ENCODE measurements at places on chromosomes 16 and 17.
A peak's percentile ranks its signal among the peaks of the same experiment; 100 is the strongest.

DNA sequence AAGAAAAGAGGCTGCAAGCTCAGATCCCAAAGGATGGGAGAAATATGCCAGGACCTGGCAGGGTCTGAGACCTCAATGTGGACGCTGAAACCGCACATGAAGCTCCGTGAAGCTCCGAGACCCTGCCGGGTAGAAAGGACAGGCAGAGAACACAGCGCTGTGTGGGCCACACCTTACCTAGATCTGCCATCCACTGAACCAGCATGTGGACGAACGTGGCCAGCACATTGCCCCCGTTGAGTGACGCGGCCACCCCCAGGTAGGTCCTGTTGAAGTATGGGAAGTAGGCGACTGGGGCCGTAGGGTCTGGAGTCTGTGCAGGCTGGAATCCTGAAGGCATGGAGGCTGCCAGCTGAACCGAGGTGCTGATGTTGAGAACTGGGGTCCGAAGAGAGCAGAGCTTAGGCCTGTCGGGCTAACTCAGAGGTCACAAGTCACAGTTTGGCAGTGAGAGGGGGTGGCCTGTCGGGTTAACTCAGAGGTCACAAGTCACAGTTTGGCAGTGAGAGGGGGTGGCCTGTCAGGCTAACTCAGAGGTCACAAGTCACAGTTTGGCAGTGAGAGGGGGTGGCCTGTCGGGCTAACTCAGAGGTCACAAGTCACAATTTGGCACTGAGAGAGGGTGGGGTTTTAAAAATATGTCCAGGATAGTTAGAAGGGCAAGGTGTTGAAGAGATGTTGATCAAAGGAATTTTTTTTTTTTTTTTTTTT is 6.1 kb upstream of the TRPV1 start:
- no peak for DNase-seq

DNA sequence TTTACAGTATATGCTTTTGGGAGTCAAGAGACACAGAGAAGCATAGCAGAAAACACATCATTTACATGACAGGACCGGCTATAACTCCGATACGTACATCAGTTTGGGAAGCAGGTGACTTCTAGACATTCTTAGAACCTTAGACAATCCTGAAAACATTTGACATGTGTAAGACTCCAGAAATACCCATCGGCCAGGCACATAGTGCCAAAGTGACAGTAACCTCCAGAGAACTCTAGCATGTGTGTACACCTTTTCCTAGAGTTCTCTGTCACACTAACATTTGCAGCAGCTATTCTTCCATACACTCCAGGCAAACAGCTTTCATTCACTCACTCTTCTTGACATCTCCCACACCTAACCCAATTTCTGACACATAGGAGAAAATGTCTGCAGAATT is 3.4 kb upstream of the TAOK1 start:
- no peak for DNase-seq

DNA sequence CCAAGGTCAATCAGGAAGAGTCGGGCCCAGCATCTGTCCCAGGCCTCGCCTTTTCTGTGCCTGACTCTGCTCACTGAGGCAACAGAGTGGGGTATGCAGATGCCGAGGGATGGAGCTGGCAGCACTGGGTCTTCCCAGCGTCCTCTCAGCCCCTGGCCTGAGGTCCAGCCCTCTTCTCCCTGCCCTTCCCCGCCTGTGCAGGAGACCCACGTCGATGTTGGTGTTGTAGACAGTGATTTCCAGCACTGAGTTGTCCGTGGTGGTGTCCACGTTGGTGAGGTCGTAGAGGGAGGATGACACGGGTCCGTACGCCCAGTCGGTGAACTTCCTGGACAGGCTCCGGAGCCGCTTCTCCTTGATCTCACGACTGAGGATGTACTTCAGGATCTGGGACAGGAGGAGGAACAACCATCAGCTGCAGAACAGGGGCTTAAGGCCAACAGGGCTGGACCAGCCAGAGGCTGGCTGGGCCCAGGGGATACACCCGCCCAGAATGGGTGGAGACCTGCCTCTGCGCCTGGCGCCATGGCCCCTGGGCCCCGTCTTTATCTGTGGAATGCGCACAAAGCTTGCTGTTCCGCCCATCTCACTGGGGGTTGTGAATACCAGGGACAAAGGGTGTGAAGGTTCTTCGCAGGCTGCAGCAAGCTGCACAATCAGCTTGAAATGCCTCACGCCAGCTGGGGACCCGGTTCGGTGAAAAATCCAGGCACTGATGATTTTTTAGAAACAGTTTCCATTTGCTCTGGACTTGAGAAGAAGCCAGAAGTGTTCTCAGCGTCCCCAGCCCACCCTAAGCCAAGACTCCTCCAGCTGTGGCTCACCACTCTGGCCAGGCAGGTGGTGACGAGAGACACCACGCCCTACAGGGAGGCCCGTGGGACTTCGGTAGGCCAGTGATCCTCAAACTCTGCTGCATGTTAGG is 27.5 kb downstream of the TRPV3 start:
- DNase-seq: no peak

DNA sequence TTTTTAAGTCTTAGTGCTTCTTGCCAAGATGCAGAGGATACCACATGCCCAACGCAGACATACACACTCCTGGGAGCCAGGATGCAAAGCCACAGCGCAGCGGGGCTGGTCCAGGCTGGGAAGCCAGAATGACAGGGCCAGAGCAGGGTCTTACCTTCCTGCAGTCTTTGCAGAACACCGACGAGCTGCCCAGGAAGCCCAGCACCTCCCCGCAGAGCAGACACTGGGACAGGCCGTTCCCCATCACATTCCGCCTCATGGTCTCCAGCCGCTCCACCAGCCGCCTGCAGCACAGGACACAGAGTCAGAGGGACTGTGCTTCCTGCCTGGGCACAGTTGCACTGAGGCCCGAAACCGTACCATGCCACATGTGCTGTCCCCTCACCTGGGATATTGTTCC is 33.3 kb downstream of the RPH3AL start:
- DNase-seq: no peak

DNA sequence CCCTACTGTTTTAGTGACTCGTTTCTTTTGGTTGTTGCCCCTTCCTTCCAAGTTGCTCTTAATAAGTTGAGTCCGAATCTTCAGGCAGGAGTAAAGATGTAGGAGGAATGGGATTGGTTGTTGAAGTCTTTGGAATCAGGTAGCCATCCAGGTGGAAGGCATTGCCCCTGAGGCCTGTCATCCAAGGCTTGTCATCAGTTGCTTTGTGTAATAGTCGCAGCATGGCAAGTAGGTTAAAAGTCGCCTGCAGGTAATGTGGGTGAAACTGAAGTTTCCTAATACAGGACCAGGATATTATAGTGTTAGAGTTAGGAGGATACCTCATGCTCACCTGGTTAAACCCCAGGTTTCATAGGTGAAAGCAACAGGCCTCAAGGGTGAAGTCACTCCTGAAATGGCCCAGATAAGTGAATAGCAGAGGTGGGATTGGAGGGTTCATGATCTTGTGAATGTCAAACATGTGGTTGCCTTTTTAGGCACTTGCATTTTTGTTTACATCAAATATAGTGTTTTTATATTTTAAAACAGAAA is 934 bp downstream of the PCTP start:
- no peak for DNase-seq

DNA sequence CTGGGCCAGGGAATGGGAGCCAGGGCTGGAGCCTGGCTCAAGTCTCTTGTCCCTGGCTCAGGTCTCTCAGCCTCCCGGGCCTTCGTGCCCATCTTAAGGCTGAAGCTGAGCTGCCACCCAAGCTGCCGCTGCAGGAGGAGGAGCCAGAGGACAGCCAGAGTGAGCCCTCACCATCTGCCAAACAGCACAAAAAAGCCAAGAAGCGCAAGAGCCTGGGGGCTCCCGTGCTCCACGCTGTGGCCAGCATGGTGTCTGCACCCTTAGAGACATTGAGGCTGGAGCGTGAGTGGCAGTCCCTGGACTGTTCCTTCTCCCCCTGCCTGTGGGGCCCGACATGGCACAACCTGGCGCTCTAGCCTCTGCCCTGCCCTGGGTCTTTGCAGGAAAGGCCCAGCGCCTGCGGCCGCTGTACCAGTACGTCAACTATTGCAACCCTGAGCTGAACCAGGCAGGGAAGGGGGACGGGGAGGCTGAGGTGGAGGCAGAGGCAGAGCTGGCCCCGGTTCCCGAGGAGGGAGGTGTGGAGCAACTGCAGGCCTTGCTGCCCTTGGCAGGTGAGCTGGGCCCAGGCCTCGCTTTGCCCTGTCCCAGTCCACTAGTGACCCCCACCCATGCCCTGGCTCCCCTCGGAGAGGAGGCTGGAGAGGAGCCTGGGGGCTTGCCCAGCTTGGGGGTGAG is 1.3 kb downstream of the C16orf86 start:
- DNase-seq: peak; percentile 64

GRCh38 chr17:17179371-17179827 is 26.7 kb downstream of the PLD6 start:
- DNase-seq: no peak

DNA sequence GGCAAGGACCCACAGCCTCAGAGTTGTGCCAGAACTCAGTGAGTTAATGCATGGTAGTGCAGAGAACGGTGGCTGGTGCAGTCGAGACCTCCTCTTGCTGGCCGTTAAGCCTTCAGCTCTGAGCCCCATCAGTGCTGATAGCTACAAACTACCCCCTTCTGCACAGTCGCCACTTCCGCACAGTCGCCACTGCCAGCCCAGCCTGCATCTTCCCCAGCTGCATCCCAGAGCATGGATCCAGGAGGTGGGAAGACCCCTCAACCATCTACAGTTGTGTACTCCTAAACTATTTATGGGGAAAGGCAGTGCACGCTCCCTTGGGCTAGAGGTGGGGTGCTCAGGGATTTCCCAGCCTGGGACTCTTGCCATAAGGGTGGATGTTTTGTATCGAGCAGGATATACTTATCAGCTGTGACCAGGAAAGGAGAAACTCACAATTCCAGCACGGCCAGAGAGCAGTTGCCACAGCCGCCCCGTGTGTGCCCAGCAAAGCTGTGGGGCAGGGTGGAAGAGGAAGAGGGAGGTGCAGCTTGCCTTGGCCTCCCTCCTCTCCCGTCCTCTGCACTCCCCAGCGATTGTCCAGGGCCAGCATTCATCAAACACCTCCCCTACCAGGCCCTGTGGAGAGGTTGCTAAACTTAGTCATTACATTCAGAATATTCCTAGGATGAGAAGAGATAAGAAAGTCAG is 49.5 kb upstream of the CMIP start:
- DNase-seq: no peak

DNA sequence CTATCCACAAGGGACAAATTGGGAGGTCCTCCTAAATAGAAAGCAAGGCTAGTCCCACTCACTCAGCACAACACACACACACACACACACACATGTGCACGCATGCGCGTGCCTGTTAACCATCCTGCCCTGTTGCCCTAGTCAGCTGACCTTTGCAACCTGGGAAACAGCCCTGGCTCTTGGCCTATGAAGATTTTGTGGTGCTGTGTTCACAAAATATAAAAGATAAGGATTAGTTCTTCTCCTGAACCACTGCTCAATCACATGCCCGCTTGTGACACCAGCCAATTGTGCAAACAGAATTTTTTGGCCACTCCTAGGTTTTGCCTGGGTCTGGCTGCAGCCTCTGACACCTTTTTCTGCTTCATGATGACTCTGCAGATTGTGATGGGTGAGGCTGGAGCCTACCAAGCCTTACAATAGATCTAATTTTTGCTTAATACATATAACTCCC is 3.3 kb upstream of the CES1 start:
- DNase-seq: no peak

DNA sequence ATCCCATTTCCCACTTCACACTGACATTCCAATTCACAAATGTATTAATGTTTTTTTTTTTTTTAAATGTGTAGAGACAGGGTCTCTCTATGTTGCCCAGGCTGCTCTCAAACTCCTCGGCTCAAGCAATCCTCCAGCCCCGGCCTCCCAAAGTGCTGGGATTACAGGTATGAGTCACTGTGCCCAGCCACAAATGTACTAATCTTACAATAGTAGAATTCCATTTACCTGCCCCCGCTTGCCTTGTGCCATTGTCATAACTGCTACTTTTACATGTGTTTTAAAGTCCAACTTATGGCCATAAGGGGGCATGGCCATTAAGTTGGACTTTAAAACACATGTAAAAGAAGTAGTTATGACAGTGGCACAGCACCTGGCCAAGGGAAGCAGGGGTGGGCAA is 4.6 kb downstream of the MMP28 start:
- DNase-seq: no peak

- DNase-seq: peak; percentile 28
Measured at GRCh38 chr16:728131-728889, 1.4 kb downstream of the HAGHL start.

DNA sequence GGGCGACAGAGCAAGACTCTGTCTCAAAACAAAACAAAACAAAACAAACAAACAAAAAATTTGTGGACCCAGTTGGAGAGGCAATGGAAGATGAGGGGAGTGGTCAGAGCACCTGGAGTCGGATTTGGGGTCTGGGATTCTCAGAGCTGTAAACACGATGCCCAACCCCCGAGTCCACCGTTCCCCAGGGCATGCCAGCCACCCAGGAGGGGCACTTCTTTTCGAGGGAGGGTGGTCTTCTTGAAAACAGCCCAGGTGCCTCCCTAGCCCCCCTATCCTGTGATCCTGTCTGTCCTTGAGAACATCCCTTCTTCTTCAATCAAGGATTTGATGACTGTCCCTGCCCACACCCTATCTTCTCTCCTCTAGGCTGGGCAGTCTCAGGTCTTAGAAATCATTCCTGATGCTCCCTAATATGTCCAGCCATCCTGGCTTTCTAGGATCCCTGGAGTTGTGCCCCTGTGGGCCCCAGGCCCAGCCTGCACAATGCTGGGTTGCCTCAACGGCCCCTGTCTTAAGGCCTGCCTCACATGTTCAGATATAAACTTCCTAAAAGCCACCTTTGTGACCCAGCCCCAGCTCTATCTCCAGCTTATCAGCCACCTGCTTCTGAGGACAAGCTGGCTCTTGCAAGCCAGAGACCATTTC is 3.1 kb upstream of the SLC13A2 start:
- DNase-seq: no peak

GRCh38 chr17:77461277-77462057 is 320.7 kb downstream of the SEC14L1 start:
- no peak for DNase-seq

- DNase-seq: no peak
Measured at GRCh38 chr17:57864273-57864672, 14.4 kb upstream of the MRPS23 start.

DNA sequence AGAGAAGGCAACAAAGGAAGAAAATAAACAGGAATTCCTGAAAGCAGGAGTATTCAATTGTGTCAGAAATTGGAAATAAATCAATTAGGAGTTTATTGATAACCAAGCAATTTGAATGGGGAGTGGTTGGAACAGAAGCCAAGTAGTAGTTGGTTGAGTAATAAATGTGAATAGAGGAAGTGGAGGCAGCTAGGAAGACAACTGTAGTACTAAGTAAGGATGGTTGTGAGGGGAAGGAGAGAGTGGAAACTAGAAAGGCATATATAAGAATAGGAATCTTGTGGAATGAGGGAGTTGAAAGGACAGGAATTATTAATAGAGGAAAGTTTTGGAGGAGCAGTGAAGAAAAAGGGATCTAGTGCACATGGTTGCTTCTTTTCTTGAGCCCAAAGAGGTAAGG is 34.4 kb downstream of the NFAT5 start:
- no peak for DNase-seq
